ENCODE measurements at places on chromosomes 5 and 9.

DNA sequence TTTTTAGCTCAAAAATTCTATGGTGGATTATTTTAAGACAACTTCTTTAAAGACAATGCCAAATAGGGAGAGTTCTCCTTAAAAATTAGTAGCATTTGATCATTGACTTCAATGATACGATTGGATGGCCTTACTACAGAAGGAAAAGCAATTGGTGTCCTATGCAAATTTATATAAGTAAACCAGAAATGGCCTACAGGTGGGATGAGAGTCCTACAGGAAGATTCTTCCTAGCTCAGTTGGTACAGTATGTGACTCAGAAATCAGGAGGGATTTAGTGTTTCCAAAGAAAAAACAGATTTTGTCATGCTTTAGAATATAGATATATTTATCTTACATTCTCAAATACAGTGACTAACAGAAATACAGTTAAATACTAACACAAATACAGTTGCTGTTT lies 6.5 kb downstream of the ANKRA2 start:
- DNase-seq, result no peak

DNA sequence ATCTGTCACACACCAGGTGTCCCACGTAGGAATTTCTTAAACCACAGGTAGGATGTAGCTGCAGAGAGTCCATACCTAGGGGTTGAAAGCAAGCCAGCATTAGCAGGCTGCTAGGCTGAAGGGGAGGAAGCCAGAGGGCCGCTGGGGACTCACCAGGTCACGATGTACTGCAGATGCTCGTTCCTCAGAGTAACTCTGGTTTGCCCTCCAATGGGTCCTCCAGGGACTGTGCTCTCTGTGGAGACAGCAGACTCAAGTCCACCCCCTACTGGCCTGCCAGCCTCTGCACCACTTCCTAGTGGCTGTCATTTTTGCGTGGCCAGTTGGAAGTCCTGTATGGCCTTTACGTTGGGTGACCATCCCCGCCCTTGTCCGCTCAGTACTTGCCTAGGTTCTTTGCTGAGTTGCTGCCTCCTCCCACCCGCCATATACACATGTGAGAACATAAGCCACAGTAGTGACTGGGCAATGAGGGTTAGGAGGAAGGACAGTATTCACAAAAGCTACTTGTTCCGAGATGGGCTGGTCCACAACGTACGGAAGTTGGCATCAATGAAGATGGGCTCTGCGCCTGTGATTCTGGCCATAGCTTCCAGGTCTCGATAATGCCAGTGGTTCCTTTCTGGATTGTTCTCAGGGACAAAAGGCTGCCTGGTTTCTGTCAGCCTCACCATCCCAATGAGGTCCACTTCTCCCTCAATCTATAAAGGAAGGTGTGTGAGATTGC lies 4.1 kb downstream of the RPL7A start:
- DNase-seq, result peak; percentile 77

- DNase-seq, result no peak
Observed at GRCh38 chr5:67027171-67027570, 169.4 kb downstream of the CD180 start.

GRCh38 chr9:6631207-6631512 lies 14.4 kb downstream of the GLDC start:
- no peak for DNase-seq

DNA sequence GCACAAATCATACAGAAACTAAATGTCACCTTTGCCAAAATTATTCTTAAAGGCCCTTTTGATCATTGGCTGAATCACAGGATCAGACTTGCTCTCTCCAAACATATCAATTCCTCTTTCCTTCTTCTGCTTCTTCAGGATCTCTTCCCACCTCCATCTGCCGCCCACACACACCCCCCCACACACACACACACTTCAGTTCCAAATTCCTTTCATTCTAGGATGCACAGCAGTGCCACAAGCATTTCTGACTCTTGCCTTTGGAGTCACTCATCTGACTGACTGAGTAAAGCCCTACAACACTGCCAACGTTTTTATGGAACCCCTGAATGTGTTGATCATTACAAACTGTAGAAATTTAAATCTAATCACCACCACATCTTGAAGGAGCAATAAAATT lies 22.9 kb downstream of the DNAH5 start:
- DNase-seq, result no peak

GRCh38 chr9:109193974-109194556 lies 27.0 kb upstream of the FRRS1L start:
- no peak for DNase-seq

GRCh38 chr5:137105351-137106035 lies 393.6 kb downstream of the SPOCK1 start:
- no peak for DNase-seq

- DNase-seq, result no peak
Observed at GRCh38 chr9:125691869-125692268, 15.1 kb downstream of the MAPKAP1 start.

- peak; percentile 20 for DNase-seq
Observed at GRCh38 chr5:67038817-67039603, 157.6 kb downstream of the CD180 start.

- no peak for DNase-seq
Observed at GRCh38 chr9:107633406-107633805, 143.8 kb upstream of the KLF4 start.

DNA sequence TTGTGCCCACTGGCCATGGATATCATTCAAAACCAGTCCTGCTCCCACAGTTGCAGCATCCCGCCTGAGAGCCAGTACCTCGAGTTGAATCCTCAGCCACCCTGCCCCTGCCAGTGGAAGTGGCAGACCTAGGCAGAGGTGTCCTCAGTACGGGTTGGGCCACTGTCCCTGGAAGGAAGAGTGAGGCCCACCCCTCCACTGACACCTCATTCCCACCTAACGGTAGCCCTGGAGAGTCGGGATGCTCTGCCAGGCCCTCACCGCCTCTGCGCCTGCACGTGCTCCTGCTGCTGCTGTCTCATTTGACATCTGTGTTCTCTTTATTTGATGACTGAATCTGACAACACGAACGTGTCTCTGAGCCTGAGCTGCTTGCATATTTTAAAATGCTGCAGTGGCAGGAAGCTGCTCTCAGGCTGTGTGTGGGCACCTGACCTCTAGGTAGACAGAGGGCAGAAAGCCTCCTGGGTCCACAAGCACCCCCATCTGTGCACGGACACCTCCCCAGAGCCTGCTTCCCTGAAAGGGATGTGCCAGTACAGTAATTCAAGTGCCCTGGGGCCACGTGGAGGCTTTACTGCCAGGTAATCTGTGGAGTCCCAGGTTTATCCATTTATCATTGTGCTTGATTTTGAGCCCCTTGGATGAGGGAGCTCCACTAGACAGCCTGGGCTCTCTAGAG lies 194.7 kb downstream of the CACNA1B start:
- no peak for DNase-seq

GRCh38 chr5:68730220-68730978 lies 363.4 kb upstream of the SLC30A5 start:
- no peak for DNase-seq

DNA sequence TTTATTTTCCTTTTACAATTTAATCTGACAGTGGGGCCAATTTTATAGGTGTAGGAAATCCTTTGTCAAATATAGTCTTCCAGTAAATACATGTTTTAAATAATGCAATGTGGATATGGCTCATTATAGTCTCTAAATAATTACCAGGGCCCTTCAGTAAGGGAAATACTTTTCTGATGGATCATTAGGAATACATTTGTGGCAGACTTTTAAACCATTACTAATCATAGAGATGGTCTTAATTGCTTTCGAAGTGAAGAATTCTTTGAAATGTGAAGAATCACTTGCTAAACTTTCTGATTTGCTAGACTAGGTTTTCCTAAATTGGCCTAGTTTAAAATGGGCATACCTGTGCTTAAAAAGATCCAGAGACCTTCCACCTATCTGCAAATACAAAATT lies 105.6 kb upstream of the ELL2 start:
- no peak for DNase-seq

- DNase-seq, result no peak
Observed at GRCh38 chr9:114002986-114003350, 75.1 kb downstream of the AMBP start.

DNA sequence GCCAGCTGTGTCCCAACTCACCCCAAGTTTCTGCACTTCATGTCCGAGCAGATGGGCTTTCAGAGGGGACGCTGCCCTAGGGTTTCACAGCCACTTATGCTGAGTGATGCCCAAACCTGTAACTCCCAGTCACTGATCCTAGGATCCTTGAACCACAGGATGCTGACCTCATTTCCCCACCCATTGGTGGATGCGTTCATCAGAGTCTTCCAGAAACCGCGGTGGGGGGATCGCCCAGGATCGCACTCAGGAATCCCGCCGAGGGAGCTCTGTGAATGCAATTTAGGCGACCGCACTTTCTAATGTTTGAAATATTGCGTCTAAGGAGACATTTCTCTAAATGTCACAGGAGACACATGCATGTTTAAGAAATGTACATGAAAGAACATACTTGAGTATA lies 212.3 kb upstream of the IRX4 start:
- no peak for DNase-seq

DNA sequence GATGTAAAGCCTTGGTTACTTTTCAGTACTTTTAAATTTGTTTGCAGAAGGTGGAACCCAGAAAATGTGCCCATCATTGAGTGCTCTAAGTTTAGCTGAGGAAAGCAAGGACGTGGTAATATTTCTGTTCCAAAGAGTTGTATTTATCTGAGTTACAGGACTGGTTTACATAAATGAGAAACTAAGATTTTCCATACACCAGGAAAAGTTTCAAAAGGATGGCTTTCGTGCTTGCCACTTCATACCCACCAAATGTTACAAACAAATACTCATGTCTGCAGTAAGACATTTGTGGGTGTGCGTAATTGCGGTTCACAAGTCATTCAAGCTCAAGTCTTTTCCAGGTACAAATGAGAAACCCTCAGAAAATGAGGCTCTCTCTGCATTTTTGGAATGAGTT lies 68.1 kb downstream of the CWC27 start:
- peak; percentile 10 for DNase-seq

DNA sequence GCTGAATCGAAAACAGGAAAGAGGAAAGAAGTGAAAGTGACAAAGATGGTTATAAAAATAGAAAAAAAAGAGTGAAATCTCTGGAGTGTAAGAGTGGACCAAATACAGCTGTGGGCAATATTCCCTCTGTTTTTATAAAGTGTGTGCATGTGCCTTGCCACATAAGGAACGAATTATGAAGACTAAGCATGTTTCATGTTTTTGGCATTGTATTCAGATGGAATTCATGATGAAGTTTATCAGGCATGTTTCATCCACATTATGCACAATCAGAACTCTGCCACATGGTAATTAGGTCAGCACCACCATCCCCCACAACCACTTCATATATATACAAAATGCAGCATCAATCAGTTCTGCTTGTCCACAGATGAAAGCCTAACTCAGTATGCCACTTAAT lies 348.0 kb downstream of the ZNF608 start:
- no peak for DNase-seq

- DNase-seq, result no peak
Observed at GRCh38 chr5:157961176-157961575, 102.2 kb upstream of the CLINT1 start.

GRCh38 chr9:106878934-106879333 lies 16.0 kb downstream of the ZNF462 start:
- DNase-seq, result no peak

- no peak for DNase-seq
Observed at GRCh38 chr5:9173281-9174048, 372.4 kb downstream of the SEMA5A start.

DNA sequence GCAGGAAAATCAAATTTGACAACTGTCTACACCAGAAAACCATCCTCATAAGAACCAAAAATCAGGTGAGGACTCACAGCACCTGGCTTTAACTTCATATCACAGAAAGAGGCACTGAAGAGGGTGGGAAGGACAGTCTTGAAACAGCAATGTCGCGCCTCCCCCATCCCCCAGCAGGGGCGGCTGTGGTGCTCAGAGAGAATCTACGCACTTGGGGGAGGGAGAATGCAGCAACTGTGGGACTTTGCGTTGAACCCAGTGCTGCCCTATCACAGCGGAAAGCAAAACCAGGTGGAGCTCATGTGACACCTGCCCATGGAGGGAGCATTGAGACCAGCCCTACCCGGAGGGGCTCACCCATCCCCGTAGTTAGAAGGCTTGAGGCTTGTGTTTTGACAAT lies 191.8 kb downstream of the MSX2 start:
- DNase-seq, result no peak

- no peak for DNase-seq
Observed at GRCh38 chr5:26326153-26326759, 712.1 kb downstream of the CDH9 start.

GRCh38 chr5:146745931-146746577 lies 132.5 kb downstream of the PPP2R2B start:
- no peak for DNase-seq

GRCh38 chr5:148809781-148810524 lies 16.5 kb upstream of the ADRB2 start:
- no peak for DNase-seq

GRCh38 chr9:135048758-135049444 lies 38.6 kb upstream of the OLFM1 start:
- no peak for DNase-seq

Data from activated CD4-positive, alpha-beta T cell treated with anti-CD3 and anti-CD28 coated beads, Interleukin-10, Interleukin-2, amounts not matched to agents 100 ng/mL and 50 ng/mL, durations not matched to agents 16 hours and 8 hours (primary cell).